Suppressor macrophage treated with lipopolysaccharide for 1 hour (primary cell): ENCODE measurements at places on chromosomes 2 and 18.

DNA sequence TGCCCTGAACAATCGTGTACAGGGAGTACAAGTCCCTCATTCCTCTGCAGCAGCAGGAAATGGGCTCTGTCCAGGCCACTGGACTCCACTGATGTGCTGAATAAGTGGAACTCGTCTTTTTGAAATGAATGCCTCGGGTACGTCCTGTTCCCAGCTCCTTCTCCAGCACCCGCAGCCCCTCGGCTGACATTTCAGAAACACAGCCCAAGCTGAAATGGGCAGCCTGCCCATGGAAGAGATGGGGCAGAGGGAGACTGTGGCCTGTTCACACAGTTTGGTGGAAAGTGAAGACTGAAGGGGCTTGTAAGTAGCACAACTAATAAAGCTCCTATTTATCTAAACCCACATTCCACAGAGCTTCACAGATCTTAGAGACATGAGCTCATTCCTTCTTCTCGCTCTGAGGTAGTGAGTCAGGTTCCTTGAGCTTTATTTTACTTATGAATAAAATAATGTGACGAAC, 498.6 kb downstream of the TXNL1 start:
- DNase-seq = no peak

- DNase-seq = no peak
These were observed 70.9 kb downstream of the ASB1 start for GRCh38 chr2:238497610-238498005.

DNA sequence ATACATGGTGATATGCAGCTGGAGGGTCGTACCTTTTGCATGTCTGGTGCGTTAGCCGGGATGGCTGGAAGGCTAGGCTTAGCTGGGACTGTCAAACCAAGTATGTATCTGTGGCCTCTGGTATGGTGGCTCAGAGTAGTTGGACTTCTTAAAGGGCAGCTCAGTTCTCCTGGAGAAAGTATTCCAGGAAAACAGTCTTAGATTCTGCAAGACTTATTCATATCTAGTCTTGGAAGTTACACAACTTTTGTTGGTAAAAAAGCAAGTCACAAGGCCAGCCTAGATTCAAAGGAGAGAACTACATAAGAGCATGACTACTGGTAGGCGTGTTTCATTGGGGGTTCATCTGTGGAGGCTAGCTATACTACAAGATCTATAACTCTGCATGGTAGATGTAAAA, 45.5 kb downstream of the EML4 start:
- DNase-seq = peak; percentile 39

DNA sequence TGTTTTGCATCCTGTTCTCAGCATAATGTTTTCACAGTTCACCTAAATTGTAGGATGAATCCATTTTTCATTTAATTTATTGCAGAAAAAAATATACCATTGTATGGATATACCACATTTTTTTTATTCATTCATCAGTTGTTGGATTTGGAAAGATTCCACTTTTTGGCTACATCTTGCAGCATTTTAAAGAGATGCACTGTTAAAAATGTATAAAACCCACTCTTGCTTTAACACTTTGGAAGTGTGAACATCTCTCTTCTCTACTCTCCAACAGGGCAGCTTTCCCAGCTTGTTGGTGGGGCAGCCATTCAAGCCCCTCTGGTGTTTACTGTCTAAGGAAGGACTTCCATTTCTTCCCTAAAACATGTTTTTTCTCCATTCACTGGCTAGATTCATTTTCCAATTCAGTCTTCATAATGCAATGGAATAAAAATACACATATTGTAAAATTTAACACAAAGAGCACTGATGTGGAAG, 104.4 kb upstream of the CBLN2 start:
- no peak for DNase-seq

DNA sequence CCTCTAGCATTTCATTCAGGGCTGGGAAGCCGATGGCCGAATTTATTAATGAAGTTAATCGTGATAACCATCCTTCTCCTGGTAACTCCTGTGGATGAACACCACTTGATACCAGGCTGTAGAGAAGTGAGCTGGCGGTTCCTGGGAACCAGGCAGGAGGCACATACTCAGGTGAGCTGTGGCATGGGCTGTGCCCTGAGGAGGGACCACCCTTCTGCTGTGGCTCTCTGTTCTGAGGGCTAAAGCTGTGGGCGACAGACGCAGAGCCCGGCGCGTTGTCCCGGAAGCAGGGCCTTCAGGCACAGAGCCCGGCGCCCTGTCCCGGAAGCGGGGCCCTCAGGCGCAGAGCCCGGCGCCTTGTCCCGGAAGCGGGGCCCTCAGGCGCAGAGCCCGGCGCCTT, 462.3 kb upstream of the SALL3 start:
- DNase-seq = no peak

- no peak for DNase-seq
These were observed 100.6 kb upstream of the ST3GAL5 start for GRCh38 chr2:85989288-85989865.

- DNase-seq = no peak
These were observed 80.9 kb downstream of the MGAT5 start for GRCh38 chr2:134334542-134335353.

- no peak for DNase-seq
These were observed at the start of gene SIX2 for GRCh38 chr2:45009303-45009927. SIX2 (minus strand) TSS chr2:45009452; CDS start chr2:45009110, 342 bp downstream.

- DNase-seq = no peak
These were observed 40.6 kb upstream of the SNED1 start for GRCh38 chr2:240957656-240958365.

DNA sequence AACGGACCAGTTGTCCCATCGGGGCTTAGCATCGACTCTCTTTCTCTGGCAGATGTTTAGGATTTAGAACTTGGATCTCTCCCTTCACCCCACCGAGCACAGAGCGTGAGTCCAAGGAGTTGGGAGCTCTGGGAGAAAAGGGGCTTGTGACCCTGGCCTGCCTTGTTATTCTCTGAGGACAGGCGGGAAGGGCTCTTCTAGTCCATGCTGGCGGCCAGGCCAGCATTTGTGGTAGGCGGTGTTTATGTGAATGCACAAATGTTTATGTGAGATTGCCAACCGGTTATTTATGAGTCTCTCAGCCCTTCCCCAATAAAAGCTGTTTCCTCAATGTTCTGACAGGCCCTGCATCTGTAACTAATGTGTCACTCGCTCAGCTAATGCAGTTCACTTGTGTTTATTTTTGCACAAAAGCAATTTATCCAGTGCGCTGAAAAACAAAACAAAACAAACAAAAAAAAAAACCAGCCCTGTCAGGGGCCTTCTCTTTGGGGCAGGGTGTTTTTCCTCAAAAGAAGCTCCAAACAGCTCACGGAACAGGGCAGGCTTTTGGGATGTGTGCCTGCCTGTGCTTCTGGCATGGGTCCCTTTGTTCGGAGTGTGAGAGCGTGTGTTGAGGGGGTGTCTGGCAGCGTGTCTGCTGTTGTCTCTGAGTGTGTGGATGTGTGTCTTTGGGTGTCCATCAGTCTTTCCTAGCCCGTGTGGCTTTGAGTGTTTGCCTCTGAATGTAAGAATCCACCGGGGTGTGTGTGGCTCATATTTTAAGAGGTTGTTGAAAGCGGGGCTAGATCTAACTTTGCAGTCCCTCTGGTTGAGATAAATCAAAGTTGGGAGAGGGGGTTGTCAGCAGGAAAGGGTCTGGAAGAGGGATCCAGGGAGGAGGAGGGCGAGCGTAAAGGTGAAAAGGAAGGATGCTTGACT, 52.8 kb upstream of the HAAO start:
- no peak for DNase-seq

DNA sequence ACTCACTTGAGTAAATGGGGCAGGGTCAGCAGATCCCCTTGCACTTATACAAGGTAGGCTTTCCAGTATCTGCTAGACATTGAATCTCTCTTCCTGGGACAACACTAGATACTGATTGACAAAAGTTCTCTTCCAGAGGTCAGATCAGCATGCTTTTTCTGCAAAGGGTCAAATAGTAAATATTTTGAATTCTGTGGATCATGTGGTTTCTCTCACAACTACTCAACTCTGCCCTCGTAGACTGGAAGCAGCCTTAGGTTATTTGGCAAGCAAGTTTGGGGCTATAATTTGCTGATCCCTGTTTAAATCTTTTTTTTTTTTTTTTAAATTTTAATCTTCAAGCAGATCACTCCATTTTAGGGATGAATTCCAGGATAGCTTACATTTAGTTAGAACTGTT, 17.4 kb upstream of the NABP1 start:
- DNase-seq = no peak

DNA sequence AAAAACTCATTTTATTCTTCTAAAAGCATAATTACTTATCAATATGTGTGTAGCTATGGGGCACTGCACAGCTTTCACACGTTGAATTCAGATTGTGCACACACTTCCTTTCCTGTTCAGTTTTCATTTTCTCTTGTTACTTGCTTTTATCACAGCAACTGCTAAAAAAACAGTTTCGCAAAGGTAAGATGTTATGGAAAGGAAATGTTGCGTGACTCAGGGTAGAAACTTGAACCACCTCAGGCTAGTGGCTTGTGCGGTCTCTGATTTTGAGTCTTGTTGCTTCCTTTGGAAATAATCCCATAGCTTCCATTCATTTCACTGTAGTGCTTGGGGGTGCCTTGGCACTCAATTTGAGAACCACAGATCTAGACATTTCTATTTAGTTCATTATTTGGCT, 171.9 kb downstream of the FMNL2 start:
- DNase-seq = no peak

DNA sequence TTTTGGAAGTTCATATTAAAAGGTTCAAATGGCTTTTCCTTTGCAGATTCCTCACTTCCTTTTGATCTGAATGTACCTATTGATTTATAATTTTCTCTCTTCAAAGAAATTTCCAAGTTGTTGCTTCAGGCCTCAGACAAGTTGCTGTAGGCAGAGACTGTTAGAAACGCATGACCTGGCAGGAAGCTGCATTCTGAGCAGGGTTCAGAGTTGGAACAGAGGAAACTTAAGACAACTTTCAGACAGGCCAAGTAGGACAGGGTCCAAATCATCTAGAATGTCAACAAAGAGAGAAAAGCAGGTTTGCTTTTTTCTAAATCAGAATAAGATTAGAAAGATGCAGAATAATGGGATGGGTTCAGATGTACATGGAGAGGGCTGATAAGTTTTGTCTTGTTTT, 416.3 kb downstream of the LRP1B start:
- DNase-seq = no peak

DNA sequence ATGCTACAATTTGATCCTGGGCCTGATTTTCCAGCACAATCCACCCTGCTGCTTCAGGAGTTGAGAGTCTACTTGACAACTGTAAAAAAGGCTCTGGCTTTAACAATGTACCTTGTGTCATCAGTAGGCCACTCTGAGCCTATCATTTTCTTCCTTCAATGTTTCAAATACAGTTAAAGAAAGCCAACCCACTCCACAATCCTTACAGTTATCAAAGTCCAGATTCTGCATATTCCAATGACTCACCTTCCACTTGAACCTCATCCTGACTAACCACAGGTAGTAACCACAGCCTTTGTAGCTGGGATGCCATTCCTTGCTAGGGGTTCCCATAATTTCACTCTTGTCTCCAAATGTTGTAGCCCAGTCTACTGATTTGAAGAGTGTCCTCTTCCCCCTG, 35.5 kb upstream of the AQP4 start:
- DNase-seq = no peak

DNA sequence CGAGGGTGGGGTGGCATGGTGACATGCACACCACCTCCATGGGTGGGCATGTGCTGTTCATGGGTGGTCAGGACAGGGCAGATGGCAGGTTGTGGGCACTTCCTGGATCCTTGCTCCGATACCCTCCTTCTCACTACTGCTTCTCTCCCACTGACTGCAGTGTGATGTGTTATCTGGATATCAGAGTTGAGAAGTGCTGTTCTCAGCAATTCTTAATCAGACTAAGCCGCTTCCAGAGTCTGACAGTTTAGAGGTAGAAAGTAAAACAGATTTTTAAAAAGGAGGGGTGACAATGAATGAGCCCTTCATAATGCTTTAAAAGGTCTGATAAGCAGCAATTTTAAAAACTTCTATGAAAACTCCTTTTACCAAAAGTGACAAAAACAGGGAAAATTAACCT, 33.9 kb downstream of the SIGLEC15 start:
- DNase-seq = no peak

DNA sequence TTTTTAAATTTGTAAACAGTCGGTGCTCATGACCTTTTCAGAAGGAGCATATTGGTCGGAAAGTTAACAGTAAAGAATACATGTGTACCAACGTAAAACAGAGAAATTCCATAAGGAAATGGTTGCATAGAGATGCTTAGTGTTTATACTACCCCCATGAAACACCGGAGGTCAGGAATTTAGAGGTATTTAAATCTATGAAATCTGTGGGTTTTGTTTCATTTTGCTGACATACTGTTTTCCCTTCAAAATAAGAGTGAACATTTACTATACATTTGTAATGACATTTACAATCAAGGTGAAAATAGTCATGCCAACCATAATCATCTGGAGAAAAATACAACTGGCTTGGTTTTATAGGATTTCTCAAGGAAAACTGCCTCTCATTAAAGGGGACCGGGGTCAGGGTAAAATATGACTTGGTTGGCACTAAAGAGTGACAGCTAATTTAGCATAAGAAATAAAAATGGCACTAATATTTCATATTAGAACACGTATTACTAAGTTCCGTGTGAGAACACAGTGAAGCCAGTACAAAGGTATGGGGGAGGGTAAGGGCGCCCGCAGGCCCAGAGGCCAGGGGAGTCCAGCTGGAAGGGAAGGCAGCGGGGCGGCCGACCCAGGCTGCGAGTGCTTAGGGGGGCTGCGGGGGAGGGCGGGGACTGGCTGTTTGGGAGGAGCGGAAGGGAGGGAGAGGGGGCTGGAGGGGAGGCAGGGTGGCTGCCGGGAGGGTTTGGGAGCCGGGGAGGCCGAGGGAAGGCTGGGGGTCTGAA, 1.1 kb upstream of the RNU4ATAC start:
- DNase-seq = no peak

DNA sequence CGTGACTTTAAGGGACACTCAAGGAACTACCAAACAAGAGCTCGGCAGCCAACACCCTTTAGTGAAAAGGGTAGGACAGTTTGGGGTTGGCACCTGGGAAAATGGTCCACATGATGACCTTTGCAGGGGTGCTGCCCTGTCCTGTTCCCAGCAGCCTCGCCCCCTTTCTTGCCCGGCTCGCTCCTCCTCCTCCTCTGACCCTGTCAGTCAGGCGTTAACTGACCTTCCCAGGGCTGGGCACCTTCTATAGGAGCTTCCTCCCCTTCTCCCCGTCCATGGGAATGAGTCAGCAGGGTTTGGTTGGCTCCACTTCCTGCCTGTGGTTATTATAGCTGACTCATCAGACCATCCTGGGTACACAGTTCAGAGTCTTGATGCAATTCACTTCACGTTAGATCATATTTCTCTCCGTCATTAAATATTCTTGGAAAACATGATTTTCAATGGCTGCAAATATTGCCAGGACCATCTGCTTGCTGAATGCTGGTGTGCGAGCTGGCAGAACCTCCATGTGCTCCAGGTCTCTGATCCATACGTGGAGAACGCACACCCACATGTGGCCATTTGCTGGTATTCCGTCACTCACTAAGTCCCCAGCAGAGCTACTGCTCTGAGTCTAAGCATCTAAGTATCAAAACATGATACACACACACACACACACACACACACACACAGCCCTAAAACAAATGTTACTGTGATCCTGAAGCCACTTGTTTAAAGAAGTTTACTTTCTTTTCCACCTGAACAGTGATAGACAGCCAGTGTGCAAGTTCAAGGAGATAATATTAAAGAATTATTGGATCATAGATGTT, 185.0 kb downstream of the ANAPC1 start:
- DNase-seq = peak; percentile 97
